ENCODE measurements at places on chromosomes 11 and 22.

DNA sequence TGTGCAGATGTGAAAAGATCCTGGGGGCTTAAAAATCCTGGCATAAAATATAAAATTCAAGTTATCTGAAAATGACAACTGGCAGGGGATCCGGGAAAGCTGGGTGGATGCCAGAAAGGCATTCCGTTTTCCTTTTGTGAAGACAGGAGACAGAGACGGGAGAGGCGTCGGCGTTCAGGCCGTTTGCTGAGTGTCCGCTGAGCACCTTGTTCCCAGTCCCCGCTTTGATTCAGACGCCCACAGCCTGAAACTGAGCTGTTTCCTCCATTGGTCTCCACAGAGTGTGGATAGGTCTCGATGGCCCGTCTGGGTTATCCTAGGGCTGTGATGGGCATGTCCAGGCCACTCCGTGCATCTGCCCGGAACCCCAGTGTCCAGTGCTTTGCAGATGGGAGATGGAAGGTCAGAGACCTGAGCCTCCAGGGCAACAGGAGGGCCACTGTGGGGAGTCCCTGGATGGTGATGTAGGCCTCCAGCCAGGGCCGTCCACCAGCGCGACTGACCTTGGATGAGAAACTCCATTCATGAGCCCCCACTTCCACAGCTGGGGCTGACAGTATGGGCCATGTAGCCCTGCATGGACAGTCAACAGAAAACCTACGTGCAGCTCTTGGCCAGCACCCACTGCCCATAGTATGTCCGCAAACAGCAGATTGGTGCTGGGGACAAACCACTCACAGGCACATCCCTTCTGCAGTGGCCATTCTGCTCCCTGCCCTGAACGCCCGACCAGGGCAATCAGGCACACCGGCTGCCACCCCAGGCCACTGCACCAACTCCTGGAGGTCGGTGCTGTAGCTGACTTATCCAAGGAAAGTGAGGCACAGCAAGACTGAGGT is 11.6 kb downstream of the MRGPRF start:
- DNase-seq: no peak

DNA sequence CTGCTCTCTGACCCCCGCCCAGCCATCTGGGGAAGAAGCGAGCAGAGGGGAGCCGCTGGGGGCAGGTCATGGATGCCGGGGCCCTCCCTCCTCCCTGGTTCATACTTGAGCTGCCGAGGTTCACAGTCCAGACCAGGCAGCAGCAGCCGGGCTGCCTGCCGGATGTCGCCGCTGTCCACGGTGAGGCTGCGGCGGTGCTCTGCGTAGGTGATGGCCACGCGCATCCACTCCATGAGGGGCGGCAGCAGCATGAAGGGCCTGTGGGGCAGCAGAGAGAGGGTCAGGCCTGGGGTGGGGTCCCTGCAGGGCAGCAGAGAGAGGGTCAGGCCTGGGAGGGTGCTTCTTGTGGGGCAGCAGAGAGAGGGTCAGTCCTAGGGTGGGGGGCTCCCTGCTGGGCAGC is 67.6 kb downstream of the NAT10 start:
- no peak for DNase-seq

GRCh38 chr11:95556342-95557163 is 233.0 kb downstream of the FAM76B start:
- DNase-seq: peak; percentile 19

- no peak for DNase-seq
Observed at GRCh38 chr22:46584081-46584921, 35.9 kb upstream of the GRAMD4 start.

- no peak for DNase-seq
Observed at GRCh38 chr11:131033151-131033651, 116.9 kb upstream of the SNX19 start.

DNA sequence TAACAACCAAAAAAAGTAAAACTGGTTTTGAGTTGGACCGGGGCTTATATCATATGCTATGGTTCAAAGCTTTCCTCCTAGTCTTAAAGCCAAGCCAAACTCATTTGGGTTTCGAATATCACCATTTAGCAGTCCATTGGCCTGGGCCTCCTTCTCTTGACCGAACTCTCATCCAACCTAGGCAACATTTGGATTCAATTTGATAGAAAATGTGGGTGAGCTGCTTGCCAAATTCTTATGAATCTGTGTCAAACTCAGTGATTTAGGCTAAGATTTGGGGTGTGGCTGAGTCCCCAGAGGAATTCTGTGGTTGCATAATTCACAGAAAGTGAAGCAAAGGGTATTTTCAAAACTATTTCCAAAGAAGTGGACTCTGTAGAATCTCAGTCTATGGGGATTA is 83.7 kb downstream of the BLID start:
- no peak for DNase-seq

- no peak for DNase-seq
Observed at GRCh38 chr11:113628912-113629311, 77.2 kb downstream of the TMPRSS5 start.

GRCh38 chr11:96265220-96265737 is 77.7 kb downstream of the MAML2 start:
- no peak for DNase-seq

- no peak for DNase-seq
Observed at GRCh38 chr22:37070744-37071143, 19.2 kb downstream of the KCTD17 start.

DNA sequence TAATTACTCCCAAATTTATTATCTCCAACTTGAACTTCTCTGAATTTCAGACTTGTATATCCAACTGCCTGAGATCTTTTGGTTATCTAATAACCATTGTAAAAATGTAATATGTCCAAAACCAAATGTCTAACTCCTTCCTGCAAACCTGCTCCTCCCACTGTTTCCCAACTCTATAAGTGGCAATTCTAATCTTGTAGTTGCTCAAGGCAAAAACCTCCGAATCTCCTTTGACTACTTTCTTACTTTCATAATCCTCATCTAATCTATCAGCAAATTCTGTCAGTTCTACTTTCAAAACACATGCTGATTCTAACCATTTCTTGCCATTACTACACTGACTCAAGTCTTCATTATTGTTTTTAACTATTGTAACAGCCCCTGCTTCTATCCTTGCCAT is 55.7 kb downstream of the FAM168A start:
- no peak for DNase-seq

DNA sequence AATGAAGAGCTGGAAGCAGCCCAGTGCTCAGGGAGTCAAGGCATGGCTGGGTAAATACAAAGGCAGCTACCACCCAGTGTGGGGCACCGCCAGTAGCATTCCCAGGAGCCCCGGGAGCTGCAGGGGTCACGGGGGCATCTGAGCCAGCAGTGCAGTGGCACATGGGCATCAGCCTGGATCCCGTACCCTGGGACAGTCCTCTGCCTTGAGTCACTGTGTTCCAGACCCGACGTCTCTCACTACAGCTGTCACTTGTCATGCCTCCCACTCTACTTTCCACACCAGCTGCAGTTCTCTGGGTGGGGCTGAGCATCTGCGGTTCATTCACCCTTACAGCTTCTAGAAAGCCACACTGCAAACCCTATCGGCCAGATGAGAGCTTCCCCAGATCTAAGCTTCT is 29.6 kb downstream of the DHCR7 start:
- peak; percentile 22 for DNase-seq

DNA sequence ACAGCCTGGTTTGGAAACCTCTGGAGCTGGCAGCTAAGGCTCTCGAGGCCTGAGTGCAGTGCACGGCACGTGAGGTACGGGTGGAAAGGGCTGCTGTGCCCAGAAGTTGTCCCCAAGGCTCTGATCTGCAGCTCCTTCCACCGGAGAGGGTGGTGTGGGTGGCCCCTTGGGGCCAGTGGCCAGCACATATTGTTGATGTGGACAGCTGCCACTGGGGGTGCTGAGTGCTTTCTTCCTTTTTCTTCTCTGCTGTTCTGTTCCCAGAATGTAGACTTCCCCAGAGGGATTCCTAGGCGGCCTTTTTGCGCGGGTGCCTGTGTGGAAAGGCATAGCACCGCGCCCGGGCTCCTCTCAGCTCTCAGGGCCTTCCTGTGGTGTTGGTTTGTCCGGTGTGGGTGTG is 1476.5 kb downstream of the TBC1D22A start:
- no peak for DNase-seq

GRCh38 chr11:69470301-69470700 is 11.2 kb upstream of the LINC01488 start:
- DNase-seq: no peak

- no peak for DNase-seq
Observed at GRCh38 chr11:26473216-26474194, 98.6 kb downstream of the MUC15 start.

DNA sequence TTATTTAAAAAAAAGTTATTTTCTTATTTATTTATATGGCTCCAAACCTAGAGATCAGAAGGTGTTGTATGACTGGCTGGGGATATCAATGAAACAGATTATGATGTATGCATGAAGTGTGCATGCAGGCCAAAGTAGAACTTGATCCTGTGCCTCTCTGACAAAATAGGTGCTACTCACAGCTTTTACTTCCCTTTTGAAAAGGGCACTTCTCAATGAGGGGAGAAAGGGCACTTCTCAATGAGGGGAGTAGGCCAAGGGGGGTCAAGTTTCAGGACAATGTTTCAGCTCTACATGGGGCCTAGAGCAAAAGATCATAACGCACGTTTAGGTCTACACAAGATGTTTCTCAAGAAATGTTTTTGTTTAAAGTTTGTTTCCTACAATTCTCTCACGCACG is 397.5 kb downstream of the ETS1 start:
- DNase-seq: no peak

DNA sequence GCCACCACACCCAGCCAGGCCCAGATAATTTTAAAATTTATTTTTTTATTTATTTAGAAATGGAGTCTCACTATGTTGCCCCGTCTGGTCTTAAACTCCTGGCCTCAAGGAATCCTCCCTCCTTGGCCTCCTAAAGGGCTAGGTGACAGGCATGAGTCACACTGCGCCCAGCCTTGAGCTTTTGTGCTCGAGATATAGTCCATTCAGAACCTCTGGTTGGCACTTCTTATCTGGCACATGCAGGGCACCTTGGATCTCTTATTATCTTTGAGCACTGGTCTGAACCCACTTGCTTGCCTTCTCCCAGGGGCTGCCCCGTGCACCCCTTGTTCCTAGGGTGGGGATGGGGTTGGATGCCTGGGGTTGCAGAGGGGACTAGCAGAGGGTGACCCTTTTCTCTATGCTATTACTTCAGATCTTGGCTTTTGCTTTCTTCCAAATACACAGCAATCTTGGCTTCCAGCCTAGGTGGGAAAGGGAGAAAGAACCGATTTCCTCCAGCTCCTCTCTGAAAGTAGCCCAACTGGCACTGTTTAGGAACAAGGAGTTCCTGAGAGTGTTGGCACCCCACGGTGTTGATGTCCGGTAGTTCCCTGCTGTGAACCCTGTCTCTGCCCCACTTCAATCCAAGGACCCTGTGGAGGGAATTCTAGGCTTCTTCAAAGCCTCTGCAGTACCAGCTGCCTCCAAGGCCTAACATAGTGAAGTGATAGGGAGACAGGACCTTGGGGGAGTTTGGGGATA is 1.3 kb upstream of the SLC3A2 start:
- no peak for DNase-seq

DNA sequence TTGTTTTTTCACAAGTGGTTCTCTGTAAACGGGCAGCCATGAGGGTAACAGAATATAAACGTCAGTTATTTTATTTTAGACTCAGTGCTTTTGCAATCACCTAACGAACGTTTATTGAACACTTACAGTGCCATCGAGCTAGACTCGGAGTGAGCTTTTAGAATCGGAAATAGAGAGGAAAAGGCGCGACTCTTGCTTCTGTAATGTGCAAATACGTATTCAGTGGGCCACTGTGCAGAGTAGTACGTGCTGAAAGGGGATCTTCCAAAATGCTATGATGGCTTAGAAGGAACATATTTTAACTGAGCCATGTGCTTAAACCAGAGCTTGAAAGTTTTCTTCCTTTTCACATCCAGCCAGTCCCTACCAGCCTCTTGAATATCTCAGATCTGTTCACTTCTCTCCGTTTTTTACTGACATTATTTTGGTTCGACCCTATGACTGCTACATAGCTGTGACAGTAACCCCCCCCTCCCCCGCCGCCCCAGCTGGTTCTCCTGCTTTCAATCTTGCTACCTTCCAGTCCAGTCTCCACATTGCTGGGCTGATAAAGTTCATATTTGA is 468 bp downstream of the DDIAS start:
- DNase-seq: no peak

DNA sequence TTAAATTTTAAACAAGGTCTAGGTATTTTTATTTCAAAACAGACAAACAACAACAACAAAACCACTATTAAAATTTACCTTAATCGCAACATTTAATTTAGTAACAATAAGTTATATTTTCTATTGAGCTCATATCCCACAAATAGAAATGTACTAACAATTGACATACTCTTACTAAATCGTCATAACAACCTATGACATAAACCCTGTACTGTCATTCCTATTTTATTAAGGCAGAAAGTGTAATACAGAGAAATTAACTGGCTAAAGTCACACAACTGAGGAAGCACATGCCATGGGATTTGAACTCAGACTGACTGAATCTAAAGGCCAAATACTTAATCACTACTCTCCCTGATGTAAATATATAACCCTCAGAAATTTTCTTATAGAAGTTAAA is 3.0 kb downstream of the KIF18A start:
- no peak for DNase-seq

GRCh38 chr11:10287140-10287539 is 6.9 kb downstream of the SBF2 start:
- DNase-seq: no peak

DNA sequence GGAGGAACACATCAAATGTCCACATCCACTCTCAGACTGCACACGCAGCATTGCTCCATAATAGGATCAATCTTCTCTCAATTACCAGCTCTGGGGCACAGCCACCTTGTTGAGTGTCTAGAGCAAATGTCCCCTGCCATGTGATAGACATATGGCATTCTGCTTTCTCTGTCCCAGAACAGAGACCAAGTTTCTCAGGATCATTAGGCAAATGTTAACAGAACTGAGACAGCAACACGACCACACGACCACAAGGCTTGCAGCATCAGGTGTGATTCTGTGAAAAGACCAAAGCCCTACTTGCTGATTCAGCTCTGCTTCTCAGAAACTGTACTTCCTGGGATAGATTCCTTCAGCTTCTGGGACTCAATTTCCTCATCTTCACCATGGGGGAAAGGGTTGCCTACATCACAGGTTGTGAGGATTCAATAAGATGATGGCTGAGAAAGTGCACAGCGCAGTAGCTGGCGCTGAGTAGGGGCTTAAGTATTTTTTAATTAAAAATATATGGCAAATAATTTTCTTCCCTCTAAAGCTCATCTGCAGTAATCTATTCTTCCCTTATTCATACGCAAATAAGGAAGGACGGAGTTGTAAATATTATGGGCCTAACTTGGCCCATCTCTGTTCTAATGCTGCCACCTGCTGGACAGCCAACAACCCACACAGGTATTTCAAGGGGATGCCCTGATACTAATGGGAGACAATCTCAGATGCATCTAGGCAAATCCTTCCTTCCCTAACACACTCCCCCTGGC is 54.3 kb upstream of the USP47 start:
- peak; percentile 35 for DNase-seq
